ENCODE measurements at places on chromosomes 5 and 9. TPM values are rescaled to one million over a fixed set of nuclear protein-coding genes. Genes with fewer than 3 reads are reported as not detected.

The ACOT12 gene
- 0.30 TPM for polyA plus RNA-seq

The PCSK1 gene
- polyA plus RNA-seq = not detected

The NR2F1 gene
- polyA plus RNA-seq = 7.4 TPM

The ANKDD1B gene
- polyA plus RNA-seq = 1.7 TPM

The DNAH5 gene
- polyA plus RNA-seq = 0.82 TPM

The DTWD2 gene
- polyA plus RNA-seq = 4.8 TPM

The PPP3R2 gene
- polyA plus RNA-seq = not detected

The INPP5E gene
- 10.9 TPM for polyA plus RNA-seq

The INSL6 gene
- polyA plus RNA-seq = 0.34 TPM

The KIF4B gene
- polyA plus RNA-seq = 0.10 TPM

The HTR4 gene
- polyA plus RNA-seq = not detected

The CD74 gene
- polyA plus RNA-seq = 62.2 TPM

The OR1J2 gene
- not detected for polyA plus RNA-seq

The ENTPD2 gene
- 9.7 TPM for polyA plus RNA-seq

The PDLIM4 gene
- polyA plus RNA-seq = 47.6 TPM

The ANAPC2 gene
- 21.2 TPM for polyA plus RNA-seq

The RANBP17 gene
- 7.6 TPM for polyA plus RNA-seq

The CKMT2 gene
- 73.2 TPM for polyA plus RNA-seq

The EFNA5 gene
- 3.0 TPM for polyA plus RNA-seq

The NOL8 gene
- polyA plus RNA-seq = 24.0 TPM

The C9 gene
- 0.46 TPM for polyA plus RNA-seq

The MLANA gene
- 0.90 TPM for polyA plus RNA-seq

The CFAP90 gene
- 0.31 TPM for polyA plus RNA-seq

The LHX3 gene
- polyA plus RNA-seq = 0.07 TPM
